ENCODE measurements at places on chromosomes 12 and 14.

DNA sequence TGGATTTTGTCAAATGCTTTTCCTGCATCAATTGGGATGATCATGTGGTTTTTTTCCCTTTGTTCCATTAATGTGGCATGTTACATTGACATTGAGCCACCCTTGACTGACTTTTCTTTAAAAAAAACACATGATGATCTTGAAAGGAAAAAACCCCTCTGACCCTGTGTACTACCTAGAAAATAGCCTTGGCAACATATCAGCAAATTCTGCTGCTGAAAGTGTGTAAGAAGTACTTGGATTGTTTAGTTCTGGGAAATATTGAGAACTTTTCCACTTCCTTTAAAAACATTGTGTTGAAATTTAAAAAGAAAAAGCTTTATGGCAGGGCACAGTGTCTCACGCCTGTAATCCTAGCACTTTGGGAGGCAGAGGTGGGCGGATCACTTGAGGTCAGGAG, 20.7 kb downstream of the ACACB start:
- no peak for DNase-seq

DNA sequence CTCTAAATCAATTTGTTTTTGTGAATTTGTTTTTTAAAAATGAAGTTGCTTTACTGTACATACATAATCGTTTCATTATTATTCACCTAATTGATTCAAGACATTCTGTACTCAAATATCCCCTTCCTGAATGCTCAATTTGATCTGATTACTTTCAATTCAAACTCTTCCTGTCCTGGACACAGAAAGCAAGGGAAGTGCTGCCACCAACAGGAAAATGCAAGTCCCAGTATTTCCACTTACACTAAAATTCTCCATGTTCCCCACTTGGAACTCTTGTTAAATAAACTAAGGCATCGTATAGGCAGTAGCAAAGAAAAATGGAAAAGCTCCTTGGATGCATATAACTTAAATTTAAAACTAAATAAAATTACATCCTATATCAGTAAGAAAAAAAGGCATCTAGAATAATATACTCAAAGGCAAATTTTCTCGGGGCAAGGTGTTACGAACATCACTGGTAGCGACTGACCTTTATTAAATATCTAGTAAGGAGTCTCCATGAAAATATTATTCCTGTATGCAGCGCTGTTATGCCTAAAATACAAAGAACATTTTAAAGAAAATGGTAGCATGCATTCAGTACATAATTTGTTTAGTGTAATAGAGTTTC, 72.0 kb upstream of the DBX2 start:
- no peak for DNase-seq

- DNase-seq: no peak
Observed at GRCh38 chr12:27396216-27396815, 50.2 kb upstream of the SMCO2 start.

- DNase-seq: no peak
Observed at GRCh38 chr12:14988035-14988434, 15.2 kb downstream of the PDE6H start.

GRCh38 chr12:32016680-32017482, 57.7 kb downstream of the RESF1 start:
- no peak for DNase-seq

GRCh38 chr12:1044696-1045095, 53.7 kb downstream of the ERC1 start:
- DNase-seq: no peak

DNA sequence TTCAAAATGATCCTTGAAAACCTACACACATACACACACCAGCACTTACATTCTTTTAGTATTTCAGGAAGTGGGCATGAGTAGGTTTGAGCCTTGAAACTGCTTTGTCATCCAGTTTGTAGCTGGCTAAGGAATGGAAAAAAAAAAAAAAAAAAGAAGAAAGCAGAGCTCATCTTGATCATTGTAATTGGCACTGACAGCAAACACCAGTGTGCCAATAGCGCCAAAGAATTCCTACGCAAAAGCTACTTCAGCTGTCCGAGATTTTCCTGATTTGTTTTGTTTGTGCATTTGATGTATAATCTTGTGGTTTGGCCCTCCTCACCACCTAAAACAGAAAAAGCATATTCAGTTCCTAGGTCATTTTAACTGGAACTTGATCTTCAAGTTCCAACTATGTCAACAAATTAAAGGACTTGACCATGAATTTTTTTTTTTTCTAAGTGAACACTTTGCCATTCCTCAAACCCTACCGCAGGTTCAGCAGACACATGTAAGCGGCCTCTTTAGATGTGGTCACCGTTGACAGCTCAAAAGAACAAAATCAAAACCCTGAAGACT, 57.3 kb downstream of the FLRT2 start:
- DNase-seq: no peak

GRCh38 chr12:82708061-82708879, 21.6 kb downstream of the TMTC2 start:
- no peak for DNase-seq

DNA sequence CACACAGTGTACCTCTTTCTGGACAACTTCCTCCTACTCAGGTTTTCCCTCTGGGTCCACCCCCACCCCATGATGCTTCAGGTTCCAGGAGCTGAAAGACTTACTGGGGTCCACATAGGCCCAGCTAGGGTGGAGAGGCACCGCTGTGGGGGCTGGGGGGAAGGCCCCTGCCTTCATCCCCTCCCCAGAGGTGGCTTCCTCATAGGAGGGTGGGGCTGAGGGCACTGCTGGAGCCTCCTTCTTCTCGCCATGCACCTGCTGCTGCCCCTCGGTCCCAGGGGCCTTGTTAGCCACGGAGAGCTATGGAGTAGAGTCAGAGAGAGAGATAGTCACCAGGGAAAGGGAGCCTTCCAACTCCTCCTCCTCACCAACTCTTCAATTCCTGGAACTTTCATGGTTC, 2.7 kb downstream of the FAIM2 start:
- no peak for DNase-seq

DNA sequence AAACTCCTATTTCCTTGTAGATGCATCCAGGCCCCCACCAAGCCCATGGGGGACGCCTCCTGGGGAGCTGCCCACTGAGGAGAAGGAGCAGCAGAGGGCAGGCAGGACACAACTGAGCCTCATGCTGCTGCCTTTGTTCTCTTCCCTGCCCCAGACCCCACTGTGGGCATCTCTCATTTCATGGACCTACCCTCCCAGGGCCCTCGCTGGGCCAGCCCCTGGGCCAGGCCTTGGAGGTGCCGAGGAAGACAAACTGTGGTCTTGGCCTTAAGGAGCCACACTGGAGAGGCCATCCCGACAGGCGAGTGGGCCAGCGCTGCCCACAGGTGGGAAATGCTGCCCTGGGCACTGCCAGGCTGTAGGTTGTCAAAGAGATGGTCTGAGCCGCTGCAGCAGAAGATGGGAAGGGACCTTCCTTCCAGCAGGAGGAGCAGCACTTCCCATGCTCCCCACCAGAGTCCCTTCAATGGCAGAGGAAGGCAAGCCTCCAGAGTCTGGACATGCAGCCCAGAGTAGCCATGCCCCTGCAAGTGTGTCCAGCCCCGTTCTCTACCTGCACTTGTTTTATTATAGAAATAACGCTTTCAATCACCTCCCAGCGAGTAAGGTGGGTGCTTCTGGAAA, 147.4 kb downstream of the BCL11B start:
- no peak for DNase-seq

GRCh38 chr14:75123991-75124390, 2.9 kb downstream of the NEK9 start:
- no peak for DNase-seq

DNA sequence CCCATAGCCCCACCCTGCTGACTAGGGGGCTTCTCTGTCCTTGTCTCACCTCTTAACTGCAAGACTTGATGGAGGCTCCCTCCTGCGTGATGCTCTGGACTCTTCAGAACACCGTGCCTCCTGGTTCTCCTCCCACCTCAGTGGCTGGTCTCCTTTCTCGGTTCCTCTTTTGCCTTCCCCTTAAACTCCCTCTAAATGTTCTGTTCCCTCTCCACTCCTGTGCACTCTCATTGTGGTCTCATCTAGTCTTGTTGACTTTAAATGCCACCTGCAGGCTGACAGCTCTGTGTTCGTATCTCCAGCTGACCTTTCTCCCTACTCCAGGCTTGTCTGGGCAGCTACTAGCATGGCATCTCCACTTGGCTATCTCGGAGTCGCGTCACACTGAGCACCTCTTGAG, 28.3 kb downstream of the DYNC1H1 start:
- no peak for DNase-seq

GRCh38 chr12:9702255-9702654, 30.6 kb downstream of the CLECL1 start:
- DNase-seq: peak; percentile 67

GRCh38 chr14:39265033-39265432, 31.3 kb downstream of the MIA2 start:
- DNase-seq: no peak

- no peak for DNase-seq
Observed at GRCh38 chr12:91774434-91774921, 371.2 kb downstream of the BTG1 start.

DNA sequence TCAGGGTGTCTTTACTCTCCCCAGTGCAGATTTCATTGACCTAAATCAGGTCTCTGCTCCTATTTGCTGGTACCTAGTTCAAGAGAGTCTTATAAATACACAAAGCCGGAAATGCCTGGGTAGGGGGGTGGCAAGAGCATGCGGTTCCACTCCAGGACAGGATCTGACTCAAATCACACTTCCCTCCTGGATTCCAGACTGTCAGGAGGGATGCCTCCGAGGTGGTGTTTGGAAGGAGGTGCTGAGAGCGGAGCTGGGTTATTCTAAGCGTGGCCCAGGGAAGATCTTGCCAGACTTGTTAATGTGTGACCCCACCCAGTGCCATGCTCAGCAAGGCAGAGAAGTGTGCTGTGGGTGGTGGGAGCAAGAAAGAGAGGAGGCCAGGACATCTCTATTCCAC, 49.8 kb downstream of the B4GALNT3 start:
- no peak for DNase-seq

GRCh38 chr12:79850610-79851299, 84.1 kb downstream of the PPP1R12A start:
- no peak for DNase-seq

GRCh38 chr14:102592763-102593060, 263 bp downstream of the RCOR1 start:
- DNase-seq: no peak

- no peak for DNase-seq
Observed at GRCh38 chr12:100251917-100252316, 15.0 kb downstream of the DEPDC4 start.

DNA sequence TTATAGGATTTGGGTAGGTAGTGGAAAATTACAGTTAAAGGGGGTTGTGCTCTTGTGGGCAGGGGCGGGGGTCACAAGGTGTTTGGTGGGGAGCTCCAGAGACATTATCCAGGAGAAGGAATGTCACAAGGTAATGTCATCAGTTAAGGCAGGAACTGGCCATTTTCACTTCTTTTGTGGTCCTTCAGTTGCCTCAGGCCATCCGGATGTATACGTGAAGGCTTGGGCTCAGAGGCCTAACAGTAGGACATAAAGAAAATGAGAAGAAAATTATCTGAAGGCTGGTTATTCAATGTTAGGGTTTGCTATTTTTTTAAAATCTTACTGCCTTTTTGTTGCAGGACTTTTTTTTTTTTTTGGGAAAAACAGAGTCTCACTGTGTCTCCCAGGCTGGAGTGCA, 2.5 kb upstream of the PSEN1 start:
- DNase-seq: no peak

- DNase-seq: no peak
Observed at GRCh38 chr12:3091382-3092241, 14.4 kb downstream of the TSPAN9 start.

GRCh38 chr14:22593189-22593588, 4.2 kb upstream of the DAD1 start:
- DNase-seq: no peak

DNA sequence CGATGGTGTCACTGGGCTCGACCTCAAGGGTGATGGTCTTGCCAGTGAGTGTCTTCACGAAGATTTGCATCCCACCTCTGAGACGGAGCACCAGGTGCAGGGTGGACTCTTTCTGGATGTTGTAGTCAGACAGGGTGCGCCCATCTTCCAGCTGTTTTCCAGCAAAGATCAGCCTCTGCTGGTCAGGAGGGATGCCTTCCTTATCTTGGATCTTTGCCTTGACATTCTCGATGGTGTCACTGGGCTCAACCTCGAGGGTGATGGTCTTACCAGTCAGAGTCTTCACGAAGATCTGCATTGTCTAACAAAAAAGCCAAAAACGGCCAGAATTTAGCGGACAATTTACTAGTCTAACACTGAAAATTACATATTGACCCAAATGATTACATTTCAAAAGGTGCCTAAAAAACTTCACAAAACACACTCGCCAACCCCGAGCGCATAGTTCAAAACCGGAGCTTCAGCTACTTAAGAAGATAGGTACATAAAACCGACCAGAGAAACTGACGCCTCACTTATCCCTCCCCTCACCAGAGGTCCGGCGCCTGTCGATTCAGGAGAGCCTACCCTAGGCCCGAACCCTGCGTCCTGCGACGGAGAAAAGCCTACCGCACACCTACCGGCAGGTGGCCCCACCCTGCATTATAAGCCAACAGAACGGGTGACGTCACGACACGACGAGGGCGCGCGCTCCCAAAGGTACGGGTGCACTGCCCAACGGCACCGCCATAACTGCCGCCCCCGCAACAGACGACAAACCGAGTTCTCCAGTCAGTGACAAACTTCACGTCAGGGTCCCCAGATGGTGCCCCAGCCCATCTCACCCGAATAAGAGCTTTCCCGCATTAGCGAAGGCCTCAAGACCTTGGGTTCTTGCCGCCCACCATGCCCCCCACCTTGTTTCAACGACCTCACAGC, 717 bp downstream of the UBC start:
- DNase-seq: peak; percentile 96

- DNase-seq: no peak
Observed at GRCh38 chr12:79327465-79327864, 363.3 kb downstream of the PAWR start.

- peak; percentile 71 for DNase-seq
Observed at GRCh38 chr12:7108003-7108795, 815 bp downstream of the C1RL start.

DNA sequence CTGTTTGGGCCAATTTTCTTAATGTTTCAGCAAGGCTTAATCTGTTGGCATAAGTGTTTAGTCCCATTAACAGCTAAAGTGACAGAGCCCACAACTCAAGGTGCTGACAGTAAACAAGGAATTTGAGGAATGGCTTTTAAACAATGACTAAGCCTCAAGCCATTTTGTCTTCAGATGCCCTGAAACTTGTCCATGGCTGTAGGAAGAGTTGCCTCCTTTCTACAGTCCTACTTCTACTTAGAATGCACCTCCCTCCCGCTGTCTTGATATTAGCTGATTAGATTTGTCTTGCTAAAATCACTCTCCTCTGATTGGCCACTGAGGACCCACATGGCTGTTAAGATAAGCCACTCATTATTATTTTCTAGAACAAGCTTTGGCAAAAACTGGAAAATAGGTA, 188.4 kb upstream of the OTX2 start:
- no peak for DNase-seq

GRCh38 chr14:52776816-52777215, 14.6 kb downstream of the GNPNAT1 start:
- DNase-seq: peak; percentile 12

- DNase-seq: no peak
Observed at GRCh38 chr12:82966001-82966559, 279.4 kb downstream of the TMTC2 start.

Measured in CD4-positive, alpha-beta memory T cell (primary cell).